ENCODE measurements at places on chromosomes 3 and 15.

- no peak for DNase-seq
These were observed 52.0 kb downstream of the TPRA1 start for GRCh38 chr3:127538569-127538968.

- DNase-seq: no peak
These were observed 163.7 kb downstream of the MEIS2 start for GRCh38 chr15:36936613-36937012.

DNA sequence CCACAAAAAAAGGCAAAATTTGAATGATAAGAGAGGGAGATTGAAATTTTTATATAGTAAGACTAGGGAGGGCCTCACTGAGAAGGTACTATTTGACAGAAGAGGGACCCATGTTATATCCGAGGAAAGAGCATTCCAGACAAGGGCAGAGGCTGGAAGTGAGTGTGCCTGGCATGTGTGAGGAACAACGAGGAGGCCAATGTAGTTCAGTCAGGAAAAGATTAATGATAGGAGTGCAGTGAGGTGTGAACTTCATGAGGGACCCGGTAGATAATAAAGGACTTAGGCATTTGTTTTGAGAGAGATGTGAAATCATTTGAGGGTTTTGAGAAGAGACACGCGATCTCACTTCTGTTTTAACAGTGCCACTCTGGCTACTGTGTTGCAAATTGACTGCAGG, 36.3 kb downstream of the ASTE1 start:
- DNase-seq: no peak

GRCh38 chr3:102537123-102537522, 102.3 kb downstream of the ZPLD1 start:
- DNase-seq: no peak

GRCh38 chr3:29363110-29363509, 82.2 kb downstream of the RBMS3 start:
- DNase-seq: no peak

- DNase-seq: no peak
These were observed 418.4 kb downstream of the PDCD6IP start for GRCh38 chr3:34216711-34217335.

- no peak for DNase-seq
These were observed 9.4 kb downstream of the EIF2A start for GRCh38 chr3:150555859-150556436.

DNA sequence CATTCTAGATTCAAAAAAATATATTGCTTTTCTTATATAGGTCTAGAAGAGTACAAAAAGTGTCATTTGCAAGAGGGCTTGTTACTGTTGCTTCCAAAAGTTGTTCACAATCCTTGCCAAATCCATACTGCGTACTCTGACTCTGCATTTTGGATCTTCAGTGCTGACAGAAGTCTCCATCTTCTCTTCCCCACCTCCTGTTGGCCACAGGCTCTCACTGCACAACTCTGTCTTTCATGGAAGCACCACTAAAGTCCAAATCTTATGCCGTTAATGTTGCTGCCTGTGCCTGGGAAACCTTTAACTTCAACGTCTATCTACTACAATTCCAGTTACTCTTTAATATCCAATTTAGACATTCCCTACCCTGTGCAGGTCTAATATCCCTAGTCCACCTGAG, 419.9 kb downstream of the NR2F2 start:
- no peak for DNase-seq

DNA sequence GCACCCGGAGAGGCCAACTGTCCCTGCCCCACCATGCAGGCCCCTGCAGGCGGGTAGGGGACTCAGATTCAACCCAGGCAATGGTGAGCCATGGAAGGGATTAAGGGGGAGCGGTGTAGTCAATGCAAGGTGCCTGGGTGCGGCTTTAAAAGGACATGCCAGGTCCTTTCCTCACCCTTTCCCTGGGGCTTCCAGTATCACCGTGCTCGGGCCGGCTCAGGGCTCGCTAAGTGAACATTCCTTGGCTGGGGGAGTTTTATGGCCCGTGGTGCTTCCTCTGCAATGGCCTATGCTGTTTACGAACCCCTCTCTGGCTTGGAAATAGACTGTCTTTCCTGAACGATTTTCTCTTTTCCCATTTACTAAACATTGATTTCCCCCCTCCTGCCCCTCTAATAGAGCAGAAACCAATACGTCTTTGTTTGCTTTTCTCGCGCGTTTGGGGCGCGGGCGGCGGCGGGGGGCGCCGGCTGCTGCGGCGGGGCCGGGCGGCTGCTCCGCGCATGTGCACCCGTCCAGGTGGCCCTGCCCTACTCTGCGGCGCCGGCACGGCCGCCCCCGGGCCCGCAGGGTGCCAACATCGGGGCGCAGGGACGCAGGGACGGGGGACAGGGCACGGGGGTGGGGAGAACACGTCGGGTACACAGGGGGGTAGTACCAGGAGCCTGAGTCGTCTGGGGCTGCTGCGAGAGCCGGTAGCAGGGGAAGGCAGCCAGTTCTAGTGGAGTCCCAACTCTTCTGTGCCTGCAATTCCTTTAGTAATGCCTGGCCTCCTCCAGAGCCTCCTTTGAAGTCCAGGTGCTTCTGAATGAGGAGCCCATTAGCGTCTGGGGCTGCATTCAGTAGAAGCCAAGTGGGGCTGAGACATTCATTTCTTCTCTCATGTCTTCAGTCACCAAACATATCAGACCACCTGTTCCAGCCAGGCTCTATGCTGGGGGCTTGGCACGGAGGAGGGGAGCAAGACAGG, 26.9 kb upstream of the CACNA2D2 start:
- DNase-seq: no peak

- no peak for DNase-seq
These were observed 6.1 kb downstream of the SPG11 start for GRCh38 chr15:44657378-44657777.

- DNase-seq: no peak
These were observed 34.5 kb downstream of the GPD1L start for GRCh38 chr3:32140943-32141342.

DNA sequence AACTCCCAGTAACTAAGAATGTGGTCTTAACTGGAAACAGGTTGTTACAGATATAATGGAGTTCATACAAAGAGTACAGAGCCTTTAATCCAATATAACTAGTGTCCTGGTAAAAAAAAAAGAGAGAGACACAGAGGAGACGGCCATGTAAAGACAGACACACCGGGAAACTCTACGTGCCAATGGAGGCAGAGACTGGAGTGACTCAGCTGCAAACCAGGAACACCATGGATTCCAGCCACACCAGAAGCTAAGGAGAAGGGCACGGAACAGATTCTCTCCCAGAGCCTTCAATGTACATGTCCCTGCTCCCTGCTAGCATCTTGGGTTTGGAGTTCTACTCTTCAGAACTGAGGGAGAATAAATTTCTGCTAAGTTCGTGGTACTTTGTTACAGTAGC, 4.5 kb downstream of the RNF168 start:
- no peak for DNase-seq

DNA sequence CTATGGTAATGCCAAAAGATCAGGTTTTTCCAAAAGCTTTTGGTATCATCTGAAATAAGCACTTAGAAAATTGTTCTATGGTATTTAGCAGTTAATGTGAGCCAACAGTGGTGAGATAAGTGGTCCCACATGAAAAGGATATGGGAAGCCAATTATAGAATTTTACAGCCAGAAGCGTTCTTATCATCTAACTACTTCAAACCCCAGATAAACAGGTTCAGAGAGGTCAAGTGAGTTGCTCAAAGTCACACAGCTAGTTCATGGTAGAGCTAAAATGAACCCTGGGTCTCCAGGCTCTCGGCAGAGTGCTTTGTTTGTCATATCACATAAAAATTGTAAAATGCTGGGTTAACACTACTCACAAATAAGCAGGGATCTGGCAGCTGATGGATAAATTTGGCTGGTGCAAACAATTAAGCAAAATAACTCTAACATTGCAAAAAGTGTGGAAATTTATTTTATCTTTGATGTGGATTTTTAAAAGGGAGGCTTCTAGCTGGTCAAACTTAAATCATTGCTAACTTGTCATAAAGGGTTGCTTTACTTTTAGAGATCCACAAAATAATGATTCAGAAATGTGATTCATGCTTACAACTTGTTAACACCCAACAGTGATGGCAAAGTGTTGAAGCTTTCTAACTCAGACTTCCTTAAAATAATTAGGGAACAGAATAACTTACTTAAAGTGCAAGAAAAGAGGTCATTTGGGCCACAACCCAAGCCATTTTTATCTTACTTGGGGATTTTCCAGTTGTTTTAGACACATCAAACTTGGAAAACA, 202.8 kb upstream of the TBC1D5 start:
- no peak for DNase-seq

- DNase-seq: no peak
These were observed 82.3 kb downstream of the CLDN11 start for GRCh38 chr3:170500995-170501394.

DNA sequence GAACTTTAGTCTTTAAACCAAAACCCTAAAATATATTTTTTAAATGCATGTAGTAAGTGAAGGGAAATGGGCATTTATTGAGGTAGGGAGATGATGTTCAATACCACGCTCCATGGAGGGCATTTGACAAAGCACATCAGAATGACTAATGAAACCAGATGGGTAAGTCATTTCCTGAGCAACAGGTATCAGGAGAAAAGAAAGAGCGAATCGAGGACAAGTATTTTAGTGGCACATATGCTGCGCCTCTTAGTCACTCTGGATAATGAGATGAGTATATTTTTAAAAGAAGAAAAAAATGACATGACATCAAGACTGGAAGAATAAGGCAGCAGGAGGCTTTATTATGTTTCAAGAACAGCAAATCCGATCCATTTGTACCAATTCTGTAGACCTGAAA, 129.0 kb upstream of the ARHGEF3 start:
- DNase-seq: no peak

- no peak for DNase-seq
These were observed 90.6 kb upstream of the MYZAP start for GRCh38 chr15:57500979-57501576.

DNA sequence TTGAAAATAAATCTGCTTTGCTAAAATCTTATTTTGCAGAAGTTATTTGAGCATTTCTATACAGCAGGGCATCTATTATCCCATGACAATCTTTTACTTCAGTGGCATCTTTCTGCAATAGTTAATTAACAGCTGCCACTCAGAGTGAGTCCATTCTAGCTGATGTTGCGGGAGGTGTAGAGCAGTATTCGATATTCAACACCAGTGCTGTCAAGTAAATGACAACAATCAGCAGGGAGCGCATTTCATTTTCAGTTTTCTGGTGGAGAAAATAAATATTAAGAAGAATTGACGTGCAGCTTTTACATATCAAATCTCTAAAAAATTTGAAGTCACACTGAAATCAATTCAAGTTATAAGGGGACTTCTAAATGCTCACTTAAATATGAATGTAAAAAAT, 286.2 kb downstream of the CTNNB1 start:
- DNase-seq: no peak

DNA sequence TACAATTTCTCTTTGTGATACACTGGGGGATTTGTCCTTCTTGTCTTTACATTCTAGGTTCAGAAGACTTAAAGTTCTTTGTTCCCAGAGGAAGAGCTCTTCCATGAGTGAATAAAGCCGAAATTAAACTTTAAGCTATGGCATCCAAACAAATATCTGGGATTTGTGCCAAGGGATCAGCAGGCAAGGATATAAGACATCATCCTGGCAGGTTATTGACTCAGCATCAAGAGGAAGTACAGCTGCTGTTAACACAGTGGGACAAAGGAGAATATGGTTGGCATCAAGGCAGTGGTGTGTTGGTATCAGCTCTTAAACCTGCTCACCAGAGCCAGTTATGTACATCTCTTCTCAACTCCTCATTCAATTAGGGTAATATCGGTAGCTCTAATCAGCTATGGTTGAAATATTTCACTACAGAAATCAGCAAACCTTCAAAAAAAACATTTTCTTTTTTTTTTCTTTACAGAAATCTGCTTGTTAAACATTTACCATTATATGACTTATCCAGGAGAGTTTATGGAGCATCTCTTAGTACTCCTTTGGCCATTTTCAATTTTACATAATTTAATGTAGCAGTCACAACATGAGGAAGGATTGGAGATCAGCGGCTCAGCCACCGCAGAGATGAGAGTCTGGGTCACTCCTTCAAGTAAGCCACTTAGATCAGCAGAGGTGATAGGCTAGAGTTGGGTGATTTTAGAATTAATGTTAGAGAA, 1198.6 kb upstream of the EPHA6 start:
- DNase-seq: no peak

- no peak for DNase-seq
These were observed 11.7 kb downstream of the MRPS11 start for GRCh38 chr15:88479169-88479568.

- DNase-seq: no peak
These were observed 437.8 kb downstream of the ZIC1 start for GRCh38 chr3:147846854-147847478.

GRCh38 chr3:50364573-50365079, 5.3 kb upstream of the TMEM115 start:
- DNase-seq: no peak

DNA sequence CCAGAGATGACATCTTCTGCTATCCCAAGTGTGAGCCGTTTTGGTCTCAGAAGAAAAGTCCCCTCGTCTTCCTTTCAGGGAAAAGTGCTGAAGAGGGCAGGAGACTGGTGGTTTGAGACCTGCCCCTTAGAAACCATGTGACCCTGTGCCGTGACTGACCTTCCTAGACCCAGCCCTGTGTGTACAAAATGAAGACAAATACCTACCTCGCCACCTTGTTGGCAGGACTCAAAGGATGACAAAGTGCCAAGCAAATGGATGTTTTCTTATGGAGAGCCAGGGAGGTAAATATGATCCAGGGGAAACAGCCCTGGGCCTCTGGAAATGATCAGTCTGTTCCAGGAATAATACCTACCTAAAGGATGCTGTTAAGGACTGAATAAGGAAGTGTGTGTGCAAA, 41.3 kb downstream of the FAM174B start:
- no peak for DNase-seq

DNA sequence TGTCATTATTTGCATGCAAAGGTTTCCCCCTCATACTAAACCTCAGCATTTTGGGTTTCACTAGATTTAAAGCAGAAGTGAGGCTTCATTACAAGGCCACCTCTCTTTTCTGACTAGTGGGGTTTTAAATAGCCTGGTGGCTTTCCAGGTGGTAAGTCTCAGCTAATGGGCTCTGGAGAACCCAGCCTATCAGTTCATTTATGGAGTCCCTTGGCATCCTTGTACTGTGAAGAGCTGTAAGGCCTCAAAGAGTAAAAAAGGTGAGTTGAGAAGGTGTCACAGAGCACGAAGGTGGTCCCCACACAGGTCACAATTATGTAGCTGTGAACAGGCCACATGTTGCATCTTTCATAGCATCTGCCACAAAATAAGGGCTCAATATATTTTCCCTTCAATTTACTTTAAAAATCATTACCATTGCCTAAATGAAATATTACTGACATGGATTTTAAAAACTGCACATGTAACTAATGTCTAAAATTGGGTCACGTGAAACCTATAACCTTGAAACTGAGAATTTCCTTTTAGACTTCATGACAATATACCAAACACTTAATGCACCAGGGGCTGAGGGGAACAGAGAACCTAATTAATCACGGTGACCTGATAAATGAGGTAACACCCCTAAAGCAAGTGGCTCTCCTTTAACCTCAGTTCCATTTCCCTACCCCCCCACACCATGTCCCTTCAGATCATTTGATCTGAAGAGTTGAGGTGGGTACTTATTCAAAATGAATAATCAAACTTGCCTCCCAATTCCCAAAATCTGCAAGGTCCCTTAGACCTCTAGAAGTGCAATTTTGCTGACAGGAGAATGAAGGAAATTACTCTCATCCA, 1.3 kb downstream of the NGLY1 start:
- DNase-seq: no peak

GRCh38 chr15:43922021-43922420, 95.2 kb downstream of the WDR76 start:
- no peak for DNase-seq
